HAP-1 (cell line): ENCODE measurements at places on chromosomes 2 and 18.

- DNase-seq = no peak
Measured at GRCh38 chr2:3986063-3986462, 282.7 kb downstream of the DCDC2C start.

GRCh38 chr2:75528221-75528977 lies 32.3 kb downstream of the EVA1A start:
- no peak for DNase-seq

- no peak for DNase-seq
Measured at GRCh38 chr2:171181064-171182049, 20.7 kb upstream of the TLK1 start.

DNA sequence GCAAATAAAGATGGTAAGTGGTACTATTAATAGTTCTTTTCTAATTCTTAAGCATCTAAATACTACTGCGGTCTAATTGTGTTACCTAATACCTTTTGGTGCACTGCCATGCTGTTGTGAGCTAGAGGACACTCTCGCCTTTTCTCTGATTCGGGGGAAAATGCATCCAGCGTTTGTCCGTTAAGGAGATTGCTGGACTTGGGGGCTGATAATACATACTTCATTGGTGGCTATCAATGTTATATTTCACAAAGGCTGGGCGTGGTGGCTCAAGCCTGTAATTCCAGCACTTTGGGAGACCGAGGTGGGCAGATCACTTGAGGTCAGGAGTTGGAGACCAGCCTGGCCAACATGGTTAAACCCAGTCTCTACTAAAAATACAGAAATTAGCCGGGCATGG lies 141.7 kb upstream of the TWIST2 start:
- DNase-seq = no peak

GRCh38 chr2:146982393-146982846 lies 862.4 kb upstream of the ACVR2A start:
- DNase-seq = no peak

- DNase-seq = no peak
Measured at GRCh38 chr2:10256515-10257031, 46.1 kb upstream of the HPCAL1 start.

GRCh38 chr2:177058747-177059146 lies 153.8 kb upstream of the HNRNPA3 start:
- DNase-seq = no peak
